ENCODE measurements at places on chromosomes 5 and 9.

- DNase-seq: no peak
Measured at GRCh38 chr5:128213340-128213739, 129.8 kb downstream of the SLC12A2 start.

- no peak for DNase-seq
Measured at GRCh38 chr9:103530934-103531333, 535.8 kb downstream of the CYLC2 start.

DNA sequence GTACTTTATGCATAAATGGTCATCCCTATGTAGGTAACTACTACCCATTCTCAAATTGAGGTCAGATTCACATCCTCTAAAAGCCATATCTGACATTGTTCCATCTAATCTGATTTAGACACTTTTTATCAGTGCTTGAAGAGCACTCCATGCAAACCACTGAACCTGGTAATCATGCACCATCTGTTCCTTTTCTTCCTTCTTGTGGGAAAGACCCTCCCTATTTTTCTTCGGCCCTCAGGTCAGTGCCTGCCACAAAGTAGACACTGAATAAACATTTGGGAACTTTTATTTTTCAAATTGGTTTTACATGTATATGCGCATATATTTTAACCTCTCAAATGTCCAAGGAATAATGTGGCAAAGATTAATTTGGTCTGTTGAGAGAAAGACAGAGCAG, 26.0 kb upstream of the PDE4D start:
- no peak for DNase-seq

DNA sequence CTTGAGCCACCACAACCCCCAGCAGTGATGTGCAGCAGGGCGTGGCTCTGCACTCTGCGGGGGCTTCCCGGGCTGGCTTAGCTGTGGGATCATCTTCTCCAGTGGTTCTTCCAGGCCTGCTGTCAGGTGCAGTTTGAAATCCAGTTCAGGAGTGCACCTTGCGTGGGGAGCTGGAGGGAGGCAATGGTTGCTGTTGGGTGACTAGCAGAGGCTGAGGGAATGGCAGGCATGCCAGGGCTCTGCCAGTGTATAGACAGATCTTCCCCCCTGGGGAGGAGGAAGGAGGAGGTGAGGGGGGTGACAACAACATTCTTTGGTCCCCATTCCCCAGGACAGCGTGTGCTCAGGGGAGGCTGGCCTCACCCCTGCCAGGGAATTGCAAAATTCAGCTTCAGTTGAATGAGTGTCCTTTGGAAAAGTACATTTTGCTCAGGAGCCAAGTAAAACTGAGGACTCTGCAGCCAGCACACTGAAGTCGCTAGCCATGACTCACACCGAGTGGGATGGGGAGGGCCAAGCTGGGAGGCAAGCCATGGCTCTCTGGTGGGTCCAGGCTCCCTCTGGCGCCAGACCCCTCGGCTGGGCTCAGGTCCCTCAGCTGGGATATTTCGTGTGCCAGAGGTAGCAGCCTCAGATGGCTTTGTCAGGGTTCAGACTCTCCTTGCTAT, 35.0 kb downstream of the ERGIC1 start:
- DNase-seq: no peak

GRCh38 chr5:142874540-142874939, 104.4 kb downstream of the ARHGAP26 start:
- no peak for DNase-seq

GRCh38 chr5:173452119-173452905, 124.1 kb upstream of the STC2 start:
- DNase-seq: no peak

GRCh38 chr5:440401-441201, 2.4 kb upstream of the EXOC3 start:
- DNase-seq: no peak

GRCh38 chr5:140239939-140240700, 62.8 kb downstream of the PFDN1 start:
- DNase-seq: no peak

- no peak for DNase-seq
Measured at GRCh38 chr5:145110181-145110580, 725.0 kb downstream of the PRELID2 start.

DNA sequence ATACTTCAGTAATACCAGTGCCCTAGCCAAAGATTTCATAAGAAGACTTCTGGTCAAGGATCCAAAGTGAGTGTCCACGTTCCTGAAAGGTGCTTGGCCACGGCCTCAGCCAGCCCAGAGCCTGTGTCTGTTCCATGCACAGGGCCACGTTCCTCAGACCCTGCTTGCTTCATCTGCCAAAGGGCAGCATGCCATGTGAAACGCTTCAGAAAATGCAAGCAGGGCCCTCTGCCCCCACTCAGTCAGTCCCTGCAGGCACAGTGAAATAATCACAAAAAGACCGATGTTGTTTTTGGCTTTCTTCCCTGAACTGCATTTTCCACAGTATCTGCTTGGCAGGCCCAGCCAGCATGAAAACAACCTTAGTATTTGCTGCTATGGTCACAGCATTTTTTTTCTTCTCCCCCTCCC, 85.5 kb upstream of the CTSL start:
- no peak for DNase-seq

DNA sequence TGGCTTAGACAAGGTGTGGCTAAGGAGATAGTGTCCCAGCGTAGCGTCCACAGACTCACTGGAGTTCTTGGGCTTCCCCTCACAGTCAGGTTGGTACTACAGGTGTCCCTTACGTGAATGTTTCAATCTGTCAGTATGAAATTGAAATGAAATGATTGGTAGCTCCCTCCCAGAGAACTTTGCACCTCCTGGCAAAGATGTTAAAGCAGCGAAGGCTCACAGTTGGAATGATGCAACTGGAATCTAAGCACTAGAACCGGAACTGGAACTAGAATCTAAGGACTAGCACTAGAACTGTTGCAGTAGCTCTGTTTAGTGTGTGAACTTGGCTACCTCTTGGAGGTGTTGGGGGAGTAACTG, 1.1 kb downstream of the SLC31A1 start:
- no peak for DNase-seq

GRCh38 chr5:16108418-16108817, 71.2 kb downstream of the MARCHF11 start:
- DNase-seq: no peak

- no peak for DNase-seq
Measured at GRCh38 chr5:134383980-134384697, 12.8 kb downstream of the UBE2B start.

- no peak for DNase-seq
Measured at GRCh38 chr5:61298580-61298979, 33.5 kb upstream of the ZSWIM6 start.

GRCh38 chr5:153960269-153961215, 78.2 kb downstream of the FAM114A2 start:
- no peak for DNase-seq

GRCh38 chr9:21481470-21482056, 550 bp downstream of the IFNE start:
- DNase-seq: no peak

GRCh38 chr9:124440786-124441185, 9.5 kb upstream of the ADGRD2 start:
- DNase-seq: no peak

DNA sequence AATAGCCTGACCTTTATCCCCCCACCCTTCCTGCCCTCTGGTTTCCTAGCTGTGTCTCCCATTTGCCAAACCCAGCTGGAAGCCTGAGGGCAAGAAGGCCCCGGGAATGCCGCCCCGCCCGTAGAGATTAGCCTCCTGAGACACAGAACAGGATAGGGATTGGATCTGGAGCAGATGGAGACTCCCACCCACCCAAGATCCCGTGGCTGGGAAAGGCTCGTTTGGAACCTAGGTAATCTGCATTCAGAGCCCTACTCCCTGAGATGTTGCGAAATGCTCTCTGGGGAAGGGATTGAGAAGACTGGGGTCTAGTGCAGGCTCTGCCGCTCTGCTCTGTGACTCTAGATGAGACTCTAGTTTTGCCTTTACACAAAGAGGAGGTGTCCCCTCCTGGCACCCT, 10.9 kb downstream of the AQP3 start:
- DNase-seq: no peak

DNA sequence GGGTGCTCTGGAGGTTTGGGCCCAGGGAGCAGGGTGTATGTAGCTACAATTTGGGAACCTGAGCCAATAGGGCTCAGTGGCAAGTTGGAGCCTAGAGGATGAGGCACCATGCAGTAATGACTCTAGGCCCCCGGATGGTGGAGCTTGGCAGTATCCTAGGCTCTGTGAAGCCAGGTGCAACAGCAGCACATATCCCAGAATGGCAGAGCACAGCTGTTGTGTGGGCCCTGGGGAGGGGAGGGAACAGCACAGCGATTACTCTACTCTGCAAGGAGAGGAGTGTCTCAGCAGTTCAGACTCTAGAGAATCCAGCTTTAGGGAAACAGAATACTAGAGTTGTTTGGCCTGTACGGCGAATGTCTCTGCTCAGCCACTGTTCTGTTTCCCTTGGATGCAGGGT, 56.1 kb downstream of the LRRTM2 start:
- no peak for DNase-seq

- DNase-seq: no peak
Measured at GRCh38 chr5:32413466-32414263, 30.9 kb downstream of the ZFR start.

GRCh38 chr9:36134761-36135505, 1.6 kb upstream of the GLIPR2 start:
- no peak for DNase-seq

GRCh38 chr5:74085782-74086181, 459.8 kb downstream of the ARHGEF28 start:
- no peak for DNase-seq

- DNase-seq: no peak
Measured at GRCh38 chr9:33687779-33688178, 107.6 kb upstream of the PRSS3 start.

DNA sequence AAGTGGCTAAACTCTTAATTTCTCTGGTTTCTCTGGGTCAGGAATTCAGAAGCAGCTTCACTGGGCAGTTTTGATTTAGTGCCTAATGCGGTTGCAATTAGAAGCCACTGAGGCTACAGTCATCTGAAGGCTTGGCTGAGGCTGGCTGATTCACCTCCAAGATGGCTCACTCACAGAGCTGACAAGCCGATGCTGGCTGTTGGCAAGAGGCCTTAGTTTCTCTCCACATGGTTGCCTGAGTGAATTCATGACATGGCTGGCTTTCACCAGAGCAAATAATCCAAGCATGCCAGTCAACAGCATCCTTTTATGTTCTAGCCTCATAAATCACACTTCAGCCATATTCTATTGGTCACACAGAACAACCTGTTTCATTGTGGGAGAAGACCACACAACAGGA, 2.8 kb upstream of the CDK7 start:
- no peak for DNase-seq

DNA sequence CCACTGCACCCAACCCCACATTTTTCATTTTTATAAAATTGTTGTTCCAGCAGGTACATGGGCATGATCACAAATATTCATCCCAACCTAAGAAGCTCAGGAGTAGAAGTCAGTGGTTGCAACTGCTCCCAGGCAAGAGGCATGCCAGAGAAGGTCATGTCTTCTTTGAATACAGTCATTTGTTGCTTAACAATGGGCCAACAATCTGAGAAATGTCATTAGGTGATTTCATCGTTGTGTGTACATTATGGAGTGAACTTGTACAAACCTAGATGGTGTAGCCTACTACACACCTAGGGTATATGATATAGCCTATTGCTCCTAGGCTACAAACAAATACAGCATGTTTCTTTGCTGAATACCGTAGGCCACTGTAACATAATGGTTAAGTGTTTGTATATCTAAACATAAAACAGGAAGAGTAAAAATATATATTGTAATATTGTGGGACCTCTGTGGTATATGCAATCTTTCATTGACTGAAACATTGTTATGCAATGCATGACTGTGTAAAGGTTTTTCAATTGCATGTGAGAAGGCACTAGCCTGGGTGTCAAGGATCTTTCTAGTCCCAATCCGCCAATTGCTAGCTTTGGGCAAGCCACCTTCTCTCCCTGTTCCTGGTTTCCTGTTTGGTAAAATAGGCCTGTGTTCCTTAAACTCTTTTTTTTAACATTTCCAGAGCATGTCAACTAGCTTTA, 27.6 kb downstream of the ATP10B start:
- DNase-seq: no peak

GRCh38 chr5:53084546-53085255, 24.9 kb downstream of the MOCS2 start:
- DNase-seq: no peak

- no peak for DNase-seq
Measured at GRCh38 chr5:157510682-157511081, 50.7 kb downstream of the NIPAL4 start.

- no peak for DNase-seq
Measured at GRCh38 chr5:14155075-14155474, 11.9 kb downstream of the TRIO start.

- DNase-seq: peak; percentile 13
Measured at GRCh38 chr9:123929177-123929869, 603 bp downstream of the DENND1A start.

DNA sequence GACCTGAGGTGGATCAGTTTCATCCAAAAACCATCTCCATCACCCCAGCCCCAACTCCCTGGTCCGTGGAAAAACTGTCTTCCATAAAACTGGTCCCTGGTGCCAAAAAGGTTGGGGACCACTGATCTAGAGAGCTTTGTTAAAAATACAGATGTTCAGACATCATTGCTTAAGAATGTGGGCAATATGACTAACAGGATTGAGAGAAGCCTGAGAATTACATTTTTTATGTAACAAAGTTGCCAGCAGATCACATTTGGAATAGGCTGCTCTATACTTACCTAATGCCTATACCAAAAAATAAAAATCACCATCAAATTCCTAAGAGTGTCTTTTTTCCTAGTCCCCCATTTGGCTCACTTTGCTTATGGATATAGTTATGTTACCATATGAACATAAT, 143.3 kb downstream of the RAPGEF6 start:
- no peak for DNase-seq

DNA sequence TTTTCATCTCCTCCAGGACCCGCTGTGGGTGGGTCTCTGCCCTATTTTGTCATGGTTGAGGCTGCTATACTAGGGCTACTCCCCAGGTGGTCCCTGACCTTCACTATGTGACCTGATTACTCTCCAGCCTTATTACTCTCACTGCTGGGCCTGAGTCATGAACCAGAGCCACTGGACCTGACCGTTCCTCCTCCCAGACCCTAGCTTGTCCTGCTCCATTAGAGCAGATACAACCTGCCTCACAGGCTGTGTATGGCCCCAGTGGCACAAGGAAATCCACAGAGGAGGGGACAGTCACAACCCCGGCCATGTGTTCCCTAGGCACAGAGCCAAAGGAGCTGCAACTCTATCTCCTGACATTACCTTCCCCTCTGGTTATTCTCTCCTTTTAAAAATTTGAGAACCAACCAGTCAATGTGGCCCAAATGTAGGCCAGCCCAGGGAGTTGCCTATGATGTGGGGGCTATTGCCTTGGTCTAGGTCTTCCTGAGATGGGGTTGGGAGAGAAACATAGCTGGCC, 96.0 kb upstream of the FSTL4 start:
- no peak for DNase-seq

- no peak for DNase-seq
Measured at GRCh38 chr5:74544811-74545210, 95.7 kb downstream of the ENC1 start.

- DNase-seq: no peak
Measured at GRCh38 chr5:172668594-172669071, 27.6 kb downstream of the NEURL1B start.

GRCh38 chr9:132414731-132415130, 4.7 kb downstream of the CFAP77 start:
- DNase-seq: no peak

GRCh38 chr9:24832307-24832706, 286.6 kb upstream of the IZUMO3 start:
- no peak for DNase-seq

GRCh38 chr5:64625678-64626077, 64.6 kb upstream of the SHISAL2B start:
- DNase-seq: no peak

GRCh38 chr5:175867587-175868347, 3.6 kb upstream of the CPLX2 start:
- no peak for DNase-seq

GRCh38 chr5:35470866-35471265, 146.8 kb upstream of the SPEF2 start:
- no peak for DNase-seq
